ENCODE measurements at places on chromosomes 7 and 10. TPM values are rescaled to one million over a fixed set of nuclear protein-coding genes. Genes with fewer than 3 reads are reported as not detected.

NUTM2E gene
- total RNA-seq: 0.12 TPM

PON1 gene
- not detected for total RNA-seq

ASIC3 gene
- total RNA-seq: 3.9 TPM

RARRES2 gene
- not detected for total RNA-seq

IL6 gene
- 22.0 TPM for total RNA-seq

FAM131B gene
- 0.25 TPM for total RNA-seq

CALHM1 gene
- not detected for total RNA-seq

STOX1 gene
- not detected for total RNA-seq

LRRC61 gene
- 8.4 TPM for total RNA-seq

CHRM2 gene
- total RNA-seq: not detected

NOS3 gene
- 0.20 TPM for total RNA-seq

WIPF3 gene
- not detected for total RNA-seq

EPO gene
- not detected for total RNA-seq

CREB5 gene
- total RNA-seq: 40.5 TPM

IFIT3 gene
- total RNA-seq: 3.6 TPM

OR2A42 gene
- total RNA-seq: not detected

LRGUK gene
- 0.19 TPM for total RNA-seq

OPN1SW gene
- total RNA-seq: not detected

C7orf33 gene
- total RNA-seq: not detected

SLC26A5 gene
- total RNA-seq: not detected

LOXL4 gene
- total RNA-seq: not detected

GPC2 gene
- 0.65 TPM for total RNA-seq

GSTO1 gene
- total RNA-seq: 54.6 TPM

PILRA gene
- 0.65 TPM for total RNA-seq

AKR1C2 gene
- 21.1 TPM for total RNA-seq

CPXM2 gene
- total RNA-seq: not detected

ELAPOR2 gene
- total RNA-seq: 21.3 TPM

AVPI1 gene
- total RNA-seq: 305 TPM

AMPH gene
- total RNA-seq: 0.63 TPM

ANKRD1 gene
- total RNA-seq: 0.65 TPM

NUDT1 gene
- 27.2 TPM for total RNA-seq

PPP1R3C gene
- 0.30 TPM for total RNA-seq

LRRD1 gene
- total RNA-seq: not detected

IKZF1 gene
- not detected for total RNA-seq

SRRT gene
- 111 TPM for total RNA-seq

PLXDC2 gene
- 10.6 TPM for total RNA-seq

CRTAC1 gene
- total RNA-seq: not detected

TAS2R3 gene
- 2.7 TPM for total RNA-seq

KLF14 gene
- total RNA-seq: not detected

ARF5 gene
- 133 TPM for total RNA-seq

TLX1 gene
- total RNA-seq: not detected

SNX8 gene
- 31.2 TPM for total RNA-seq

CTNNA3 gene
- not detected for total RNA-seq

RSU1 gene
- total RNA-seq: 50.5 TPM

GHRHR gene
- not detected for total RNA-seq

GPR15LG gene
- total RNA-seq: not detected

UCMA gene
- total RNA-seq: not detected

MALRD1 gene
- total RNA-seq: not detected

GIMAP6 gene
- total RNA-seq: not detected
